ENCODE measurements at places on chromosomes 16 and 17.

DNA sequence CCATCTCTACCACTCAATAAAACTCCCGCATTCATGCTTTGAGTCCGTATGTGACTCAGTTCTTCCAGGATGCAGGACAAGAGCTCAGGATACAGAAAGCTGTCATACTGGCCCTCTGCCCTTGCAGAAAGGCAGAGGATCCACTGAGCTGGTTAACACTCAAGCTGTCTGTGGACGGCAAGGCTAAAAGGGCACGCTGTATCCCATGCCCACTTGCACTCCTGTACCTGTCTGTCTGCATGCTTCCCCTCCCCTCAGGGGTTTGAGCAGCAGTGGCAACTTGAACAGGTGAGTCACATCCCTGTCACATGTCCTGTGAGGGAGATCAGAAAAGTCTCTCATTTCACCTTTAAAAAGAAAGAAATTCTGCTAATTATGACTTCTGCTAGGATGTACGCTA lies 293.8 kb downstream of the HS3ST3B1 start:
- DNase-seq, result no peak

GRCh38 chr16:49378238-49378637 lies 4.6 kb downstream of the C16orf78 start:
- DNase-seq, result no peak

DNA sequence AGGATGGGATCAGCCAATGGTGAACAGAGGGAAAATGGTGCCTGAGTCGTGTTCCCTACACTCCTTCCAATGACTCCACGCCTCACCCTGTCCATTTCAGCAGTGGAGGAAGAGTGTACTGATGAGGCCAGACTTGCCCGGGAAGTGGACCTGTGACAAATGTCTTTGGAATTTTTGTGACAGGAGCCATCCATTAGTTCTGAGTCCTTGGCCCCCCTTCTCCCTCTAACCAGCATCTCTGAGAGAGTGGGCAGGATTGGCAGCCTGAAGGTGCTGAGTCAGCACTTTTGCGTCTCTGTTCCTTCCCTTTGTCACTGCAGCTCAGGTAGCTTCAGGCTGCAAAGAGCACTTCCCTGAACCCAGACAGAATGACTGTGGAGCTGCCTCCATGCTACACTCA lies 30.8 kb downstream of the BEAN1 start:
- DNase-seq, result no peak

GRCh38 chr16:1146409-1146808 lies 6.5 kb upstream of the CACNA1H start:
- no peak for DNase-seq

GRCh38 chr17:81027591-81028505 lies 7.1 kb upstream of the BAIAP2 start:
- DNase-seq, result no peak

DNA sequence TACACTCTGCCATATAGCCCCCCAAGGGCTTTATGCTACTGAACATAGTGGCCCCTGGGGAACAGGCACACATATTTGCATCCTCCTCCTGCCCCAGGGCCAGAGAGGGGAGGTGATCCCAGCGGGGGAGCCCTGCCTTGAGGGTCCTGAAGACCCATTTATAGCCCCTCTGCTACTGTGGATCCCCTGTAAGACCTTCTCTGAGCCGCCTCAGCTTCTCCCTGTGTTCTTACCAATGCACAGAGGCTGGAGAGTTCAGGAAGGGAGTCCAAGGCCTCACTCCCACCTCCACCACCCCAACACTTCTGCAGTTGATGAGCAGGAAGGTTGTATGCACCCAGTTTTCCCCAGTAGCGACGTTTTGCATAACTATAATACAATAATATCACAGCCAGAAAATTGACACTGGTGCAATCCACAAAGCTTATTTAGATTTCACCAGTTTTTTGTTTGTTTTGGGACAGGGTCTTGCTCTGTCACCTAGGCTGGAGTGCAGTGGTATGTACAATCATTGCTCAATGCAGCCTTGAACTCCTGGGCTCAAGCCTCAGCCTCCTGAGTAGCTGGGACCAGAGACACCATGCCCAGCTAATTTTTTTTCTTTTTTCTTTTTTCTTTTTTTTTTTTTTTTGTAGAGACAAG lies 1.3 kb upstream of the FAM83G start:
- DNase-seq, result no peak

Measured in skeletal muscle cell (primary cell).